ENCODE measurements at places on chromosomes 11 and 22.

DNA sequence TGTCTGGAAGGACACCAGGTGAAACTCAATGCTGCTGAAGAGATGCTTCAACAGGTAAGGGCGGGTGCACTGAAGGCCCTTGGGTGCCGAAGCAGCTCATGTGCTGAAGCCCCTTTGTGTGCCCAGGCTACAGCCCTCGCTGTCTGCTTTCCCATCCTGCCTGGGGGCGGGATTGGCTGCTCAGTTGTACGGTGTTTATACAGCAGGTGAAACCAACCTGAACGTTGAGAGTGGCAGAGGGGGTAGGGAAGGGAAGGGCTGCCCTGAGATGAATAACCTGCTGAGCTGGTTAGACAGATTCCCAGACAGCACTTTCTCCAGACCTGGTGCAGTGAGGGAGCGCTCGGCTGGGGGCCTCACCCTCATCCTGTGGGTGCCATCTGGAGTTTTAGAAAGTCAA, 75.7 kb downstream of the CYB5R2 start:
- no peak for DNase-seq

GRCh38 chr22:34334893-34335292, 414.6 kb upstream of the LARGE1 start:
- no peak for DNase-seq

DNA sequence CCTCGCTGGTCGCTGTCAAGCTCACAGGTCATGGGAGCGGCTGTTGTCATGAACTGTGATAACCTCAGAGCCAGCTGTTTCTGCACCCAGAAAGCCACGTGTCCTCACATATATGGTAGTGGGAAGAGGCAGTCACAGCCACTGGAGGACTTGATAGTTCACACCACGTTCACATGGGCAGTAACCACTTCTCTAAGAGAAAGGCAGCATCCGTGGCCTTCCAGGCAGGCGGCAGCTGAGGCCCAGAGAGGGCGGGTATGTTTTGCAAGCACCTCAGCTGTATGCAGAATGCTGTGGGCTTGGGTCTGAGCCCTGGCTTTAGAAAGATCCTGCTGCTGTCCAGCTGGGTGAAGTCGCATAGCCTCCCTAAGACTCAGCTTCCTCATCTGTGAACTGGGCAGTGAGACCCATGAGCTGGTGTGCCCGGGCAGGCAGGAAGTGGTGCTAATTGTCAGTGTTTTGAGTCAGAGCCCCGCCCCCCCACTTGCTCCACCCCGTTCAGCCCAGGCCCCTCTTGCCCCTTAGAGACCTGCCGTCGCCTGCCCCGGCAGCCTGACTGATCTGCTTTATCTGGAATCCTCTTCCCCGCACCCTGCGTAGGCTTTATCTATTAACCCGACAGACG, 13.3 kb downstream of the TTC38 start:
- no peak for DNase-seq

DNA sequence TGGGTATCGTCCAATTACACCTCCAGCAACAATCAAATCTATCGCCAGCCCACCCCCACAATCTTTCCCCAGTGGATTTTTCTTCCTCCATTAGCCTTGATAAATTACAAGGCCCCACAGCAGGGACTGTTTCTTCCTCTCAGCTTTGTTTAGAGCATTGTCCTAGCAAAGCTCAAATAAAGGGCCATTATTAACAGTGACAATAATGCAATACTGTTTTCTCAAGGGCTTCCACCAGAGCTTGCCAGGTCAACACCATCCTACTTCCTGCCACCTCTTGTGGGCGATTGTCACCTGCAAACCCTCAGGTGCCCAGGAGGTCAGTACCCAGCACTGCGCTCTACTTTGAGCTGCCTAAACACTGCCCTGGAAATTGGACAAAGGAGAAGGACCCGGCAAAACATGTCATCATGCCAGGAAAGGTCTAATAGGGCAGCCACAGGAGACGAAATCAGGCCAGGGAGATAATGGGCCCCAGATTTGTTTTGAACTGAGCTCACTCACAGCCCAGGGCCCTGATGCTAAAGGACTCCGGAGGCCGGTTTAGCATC, 95.2 kb downstream of the ABTB2 start:
- no peak for DNase-seq

DNA sequence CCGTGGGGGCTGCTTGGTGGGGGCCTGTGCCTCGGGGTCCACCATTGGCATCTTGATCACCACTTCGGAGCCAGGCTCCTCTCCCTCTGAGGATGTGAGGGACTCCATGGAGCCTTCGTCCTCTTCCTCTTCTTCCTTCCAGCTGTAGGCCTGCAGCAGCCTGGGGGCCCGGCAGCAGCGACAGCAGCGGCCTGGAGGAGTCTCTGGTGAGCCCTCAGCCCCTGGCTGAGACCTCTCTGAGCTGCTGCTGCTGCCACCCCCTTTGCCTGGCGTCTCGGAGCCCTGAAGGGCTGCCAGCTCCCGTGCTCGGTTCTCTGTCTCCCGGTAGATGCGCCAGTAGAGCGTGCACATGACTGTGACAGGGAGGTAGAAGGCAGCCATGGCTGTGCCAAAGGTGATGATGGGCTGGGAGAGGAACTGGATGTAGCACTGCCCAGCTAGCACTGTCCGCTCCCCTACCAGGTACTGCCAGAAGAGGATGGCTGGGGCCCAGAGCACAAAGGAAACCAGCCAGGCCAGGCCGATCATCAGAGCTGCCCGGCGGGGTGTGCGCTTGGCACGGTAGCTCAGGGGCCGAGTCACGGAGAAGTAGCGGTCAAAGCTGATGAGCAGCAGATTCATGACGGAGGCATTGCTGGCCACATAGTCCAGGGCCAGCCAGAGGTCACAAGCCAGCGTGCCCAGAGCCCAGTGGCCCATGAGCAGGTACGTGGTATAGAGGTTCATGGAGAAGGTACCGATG, 10.9 kb downstream of the CHRM1 start:
- no peak for DNase-seq

DNA sequence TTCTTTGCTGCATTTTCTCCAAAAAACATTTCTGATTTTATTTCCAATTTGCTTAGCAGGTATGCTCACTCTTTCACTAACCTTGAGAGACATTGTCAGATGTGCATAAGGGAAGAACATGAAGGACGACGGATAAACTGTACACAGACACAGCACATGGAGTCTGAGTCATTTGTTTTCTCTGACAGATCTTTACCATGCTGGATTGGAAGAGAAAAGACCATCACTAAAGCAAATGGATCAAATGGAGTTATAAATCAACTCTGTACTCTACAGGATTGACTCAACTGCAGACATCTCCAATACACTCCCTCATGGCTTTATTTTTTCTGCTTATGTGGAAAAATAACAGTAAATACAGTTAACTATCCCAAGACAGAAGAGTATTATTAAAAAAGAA, 90.2 kb upstream of the CTSC start:
- DNase-seq, result no peak

DNA sequence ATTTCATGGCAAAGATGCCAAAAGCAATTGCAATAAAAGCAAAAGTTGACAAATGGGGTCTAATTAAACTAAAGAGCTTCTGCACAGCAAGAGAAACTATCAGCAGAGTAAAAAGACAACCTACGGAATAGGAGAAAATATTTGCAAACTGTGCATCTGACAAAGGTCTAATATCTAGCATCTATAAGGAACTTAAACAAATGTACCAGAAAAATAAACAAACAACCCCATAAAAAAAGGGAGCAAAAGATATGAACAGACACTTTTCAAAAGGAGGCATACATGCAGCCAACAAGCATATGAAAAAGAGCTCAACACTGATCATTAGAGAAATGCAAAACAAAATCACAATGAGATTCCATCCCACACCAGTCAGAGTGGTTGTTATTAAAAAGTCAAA, 60.3 kb downstream of the AASDHPPT start:
- DNase-seq, result no peak

DNA sequence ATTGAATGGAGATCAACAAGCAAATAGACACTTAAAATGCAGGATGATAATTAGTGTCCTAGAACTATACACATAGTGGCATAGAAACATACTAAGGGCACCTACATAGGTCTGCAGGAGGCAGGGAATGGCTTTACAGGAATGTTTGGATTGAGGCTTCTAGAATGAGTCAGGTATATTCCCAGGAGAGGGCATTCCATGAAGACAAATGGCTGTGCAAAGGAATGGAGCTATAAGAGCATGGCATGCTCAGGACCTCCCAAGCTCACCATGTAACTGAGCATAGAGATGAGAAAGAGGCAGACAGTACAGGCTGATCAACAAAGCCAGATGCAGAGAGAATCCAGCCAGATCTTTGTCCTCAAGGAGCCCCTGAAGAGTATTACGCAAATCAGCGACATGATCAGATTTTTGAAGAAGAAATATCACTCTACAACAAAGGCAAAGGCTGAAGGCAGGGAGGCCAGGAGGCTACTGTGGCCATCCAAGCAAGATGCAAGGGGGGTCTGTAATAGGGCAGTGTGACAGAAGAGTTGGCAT, 211.1 kb upstream of the MTNR1B start:
- no peak for DNase-seq

DNA sequence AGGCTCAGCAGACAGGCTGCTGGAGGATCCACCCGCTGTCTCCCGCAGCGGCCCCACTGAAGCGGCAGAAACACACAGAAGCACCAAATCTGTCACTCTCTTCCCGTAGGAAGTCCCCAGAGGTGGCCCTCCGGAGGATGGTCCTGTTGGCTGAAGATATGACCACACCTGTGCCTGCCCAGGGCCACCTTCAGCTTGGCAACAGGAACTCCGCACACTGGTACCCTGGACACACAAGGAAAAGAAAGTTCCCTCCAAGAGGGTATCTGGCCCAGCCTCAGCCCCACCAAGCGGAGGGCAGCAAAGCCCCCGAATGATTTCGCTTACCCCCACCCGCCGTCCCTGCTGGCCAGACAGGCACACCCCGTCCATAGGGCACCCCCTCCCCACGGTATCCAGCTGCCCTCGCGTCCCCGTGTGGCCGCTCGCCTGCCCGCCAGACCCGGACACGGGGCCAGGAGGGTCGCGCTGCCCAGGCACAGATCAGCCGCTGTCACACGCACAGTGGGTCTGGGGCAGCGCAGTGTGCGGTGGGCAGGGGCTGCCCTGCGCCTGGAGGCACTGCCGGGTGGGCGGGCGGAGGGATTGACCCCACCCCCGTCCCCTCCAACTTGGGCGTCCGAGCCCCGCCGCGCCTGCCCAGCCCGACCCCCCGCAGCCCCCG, 7.0 kb downstream of the RASSF7 start:
- no peak for DNase-seq

- DNase-seq, result no peak
Measured at GRCh38 chr11:44066732-44067141, 667 bp downstream of the ACCS start.

DNA sequence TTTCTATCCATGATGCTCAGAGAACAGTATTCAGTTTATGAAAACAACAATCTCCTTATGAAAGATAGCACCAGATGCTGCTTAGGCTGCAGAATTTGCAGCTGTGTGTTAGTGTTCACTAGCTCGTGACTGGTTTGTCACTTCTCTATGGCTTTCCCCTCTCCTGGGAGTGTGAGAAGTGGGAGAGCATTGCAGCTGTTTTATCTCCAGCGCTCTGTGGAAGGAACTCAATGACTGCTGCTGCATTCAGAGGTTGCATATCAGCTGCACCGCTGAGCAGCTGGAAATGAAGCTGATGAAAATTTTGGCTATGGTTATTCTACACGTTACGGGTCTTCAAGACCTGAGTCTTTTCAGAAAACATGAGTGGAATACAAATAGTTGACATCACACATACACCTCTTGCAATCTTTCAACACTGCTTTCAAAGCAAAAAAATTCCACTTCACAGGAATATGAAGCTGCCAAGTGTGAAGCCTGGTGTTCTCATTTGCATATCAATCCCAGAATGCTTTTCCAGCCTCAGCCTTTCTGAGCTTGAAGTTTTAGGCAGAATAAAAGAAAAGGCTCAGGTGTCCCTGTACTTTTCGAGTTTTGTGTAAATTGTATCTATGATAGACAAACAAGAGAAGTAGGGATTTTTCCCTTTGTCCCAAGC, 149.3 kb upstream of the DDI1 start:
- DNase-seq, result no peak

- no peak for DNase-seq
Measured at GRCh38 chr11:73270855-73271477, 1.2 kb upstream of the P2RY6 start.

GRCh38 chr11:76074148-76075095, 131.9 kb downstream of the WNT11 start:
- no peak for DNase-seq

- no peak for DNase-seq
Measured at GRCh38 chr11:36620246-36620645, 22.2 kb upstream of the RAG2 start.

DNA sequence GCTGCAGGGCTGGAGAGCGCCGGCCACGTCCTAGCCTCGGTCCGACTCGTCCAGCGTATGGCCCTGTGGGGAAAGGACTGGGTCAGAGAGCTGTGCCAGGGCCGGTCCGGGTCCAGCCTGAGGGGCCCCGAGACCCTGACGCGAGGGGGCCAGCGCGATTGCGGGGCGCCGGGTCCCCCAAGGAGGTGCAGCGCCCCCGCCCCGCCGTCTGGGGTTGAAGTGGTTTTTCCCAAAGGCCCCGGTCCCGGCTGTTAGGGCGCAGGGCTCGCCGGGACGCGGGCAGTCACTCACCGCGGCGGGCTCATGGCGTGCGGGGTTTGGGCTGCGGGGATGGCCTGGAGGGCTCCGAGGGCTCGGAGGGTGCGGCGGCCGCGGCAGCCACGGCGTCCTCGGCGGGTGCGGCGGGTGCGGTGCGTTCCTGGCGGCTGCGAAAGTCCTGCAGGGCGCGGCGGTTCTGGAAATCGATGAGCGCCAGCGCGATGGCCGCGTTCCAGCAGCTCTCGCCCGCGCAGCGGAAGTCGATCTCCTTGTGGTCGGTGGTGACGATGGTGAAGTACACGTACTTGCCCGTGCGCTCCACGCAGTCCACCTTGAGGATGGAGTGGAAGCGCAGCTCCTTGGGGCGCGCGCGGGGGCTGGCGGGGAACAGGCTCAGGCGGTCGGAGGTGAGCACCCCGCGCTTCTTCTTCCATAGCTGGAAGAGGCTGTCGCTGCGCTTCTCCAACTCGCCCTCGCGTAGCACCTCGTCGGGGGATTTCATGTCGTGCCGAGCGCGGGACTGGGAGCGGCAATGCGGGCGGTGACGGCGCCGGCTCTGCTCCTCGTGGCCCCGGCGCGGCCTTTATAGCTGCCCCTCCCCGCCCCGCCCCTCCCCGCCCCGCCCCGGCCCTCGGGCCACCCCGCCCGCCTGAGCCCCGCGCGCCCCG, at the start of gene PHLDA2:
Gene PHLDA2, minus strand, starts transcription at position 816 of the 926 bp plus-strand sequence. Its CDS starts 56 bp downstream, at position 760.
- peak; percentile 72 for DNase-seq

DNA sequence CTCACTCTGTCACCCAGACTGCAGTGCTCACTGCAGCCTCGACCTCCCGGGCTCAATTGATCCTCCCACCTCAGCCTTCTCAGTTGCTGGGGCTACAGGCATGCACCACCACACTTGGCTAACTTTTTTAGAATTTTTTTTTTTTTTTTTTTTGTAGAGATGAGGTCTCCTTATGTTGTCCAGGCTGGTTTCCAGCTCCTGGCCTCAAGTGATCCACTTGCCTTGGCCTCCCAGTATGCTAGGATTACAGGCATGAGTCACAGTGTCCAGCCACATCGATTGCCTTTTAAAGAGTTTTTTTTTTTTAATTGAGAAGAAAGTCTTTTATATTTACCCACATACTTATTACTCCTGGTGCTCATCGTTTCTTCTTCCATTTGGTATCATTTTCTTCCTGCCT, 30.0 kb downstream of the PARVG start:
- DNase-seq, result no peak

GRCh38 chr22:48494256-48494967, 1333.3 kb downstream of the BRD1 start:
- no peak for DNase-seq

- no peak for DNase-seq
Measured at GRCh38 chr11:109704432-109704831, 282.4 kb downstream of the C11orf87 start.

- DNase-seq, result no peak
Measured at GRCh38 chr22:39410264-39410663, 10.7 kb downstream of the TAB1 start.

GRCh38 chr11:64056213-64056785, 20.6 kb downstream of the FLRT1 start:
- no peak for DNase-seq
